ENCODE measurements at places on chromosomes 4 and X.
A peak's percentile ranks its signal among the peaks of the same experiment; 100 is the strongest.

DNA sequence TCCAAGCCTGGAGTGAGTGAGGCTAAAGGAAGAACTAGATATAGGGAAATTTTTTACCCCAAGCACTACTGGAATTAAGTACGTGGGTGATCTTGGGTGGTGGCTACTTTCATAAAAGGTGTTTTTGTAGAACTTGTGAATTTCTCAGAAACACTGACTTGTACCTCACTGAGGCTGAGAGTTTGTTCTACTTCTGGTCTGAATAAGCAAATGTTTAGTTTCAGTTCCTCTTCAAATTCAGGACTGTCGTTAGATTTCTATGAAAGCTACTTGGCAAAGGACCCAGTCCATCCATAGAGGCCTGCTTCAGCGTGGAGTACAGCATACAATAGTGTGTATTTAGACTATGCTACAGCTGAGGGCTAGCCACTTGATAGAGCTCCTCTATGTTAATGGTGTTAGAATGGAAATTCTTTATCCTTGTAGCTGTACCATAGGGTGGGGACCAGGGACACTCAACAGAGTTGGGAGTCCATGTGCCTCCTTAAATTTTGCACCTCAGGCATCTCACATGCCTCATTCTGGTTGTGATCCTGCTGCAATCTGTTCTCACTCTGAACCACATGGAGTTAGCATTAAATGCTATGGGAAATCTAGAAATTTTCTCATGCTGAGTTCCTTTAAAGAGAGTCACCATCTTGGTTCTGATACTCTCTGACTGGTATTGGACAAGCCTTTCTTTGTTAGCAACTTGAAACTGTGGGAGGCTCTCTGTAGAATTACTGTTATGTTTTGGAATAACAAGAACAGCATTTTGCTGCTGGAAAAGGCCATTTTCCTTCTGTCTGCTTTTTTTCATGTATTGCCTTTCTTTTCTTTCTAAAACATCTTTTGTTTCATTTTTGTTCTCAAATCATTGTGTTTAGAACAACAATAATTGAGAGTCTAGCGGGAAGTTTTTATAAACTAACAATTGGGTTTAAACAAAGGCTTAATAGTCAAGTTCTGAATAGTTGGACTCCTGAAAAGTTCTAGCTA lies 86.8 kb downstream of the PDGFRA start:
- DNase-seq, result no peak

GRCh38 chrX:54695231-54695630 lies 102.8 kb downstream of the ITIH6 start:
- no peak for DNase-seq

GRCh38 chr4:85790582-85790981 lies 315.6 kb downstream of the ARHGAP24 start:
- peak; percentile 93 for DNase-seq

GRCh38 chr4:147596981-147597380 lies 20.2 kb upstream of the TMEM184C start:
- peak; percentile 45 for DNase-seq

DNA sequence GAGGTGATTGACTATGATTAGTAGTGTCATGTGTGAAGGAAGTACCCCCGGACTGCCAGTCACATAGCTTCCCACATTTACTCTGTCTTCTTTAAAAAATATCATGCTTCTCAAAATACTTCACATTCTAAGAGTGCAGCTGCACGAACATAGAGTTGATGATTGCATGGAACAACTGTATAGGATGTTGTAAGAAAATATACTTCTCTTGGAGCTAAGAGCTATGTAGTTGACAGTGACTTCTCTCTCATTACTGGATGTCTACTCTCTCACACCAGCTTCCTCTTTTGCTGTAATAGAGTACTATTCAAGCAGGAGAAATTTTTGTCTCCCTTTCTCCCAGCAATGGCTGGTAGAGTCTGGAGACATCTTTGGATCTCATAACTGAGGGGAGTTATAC lies 99.4 kb upstream of the PUDP start:
- no peak for DNase-seq

DNA sequence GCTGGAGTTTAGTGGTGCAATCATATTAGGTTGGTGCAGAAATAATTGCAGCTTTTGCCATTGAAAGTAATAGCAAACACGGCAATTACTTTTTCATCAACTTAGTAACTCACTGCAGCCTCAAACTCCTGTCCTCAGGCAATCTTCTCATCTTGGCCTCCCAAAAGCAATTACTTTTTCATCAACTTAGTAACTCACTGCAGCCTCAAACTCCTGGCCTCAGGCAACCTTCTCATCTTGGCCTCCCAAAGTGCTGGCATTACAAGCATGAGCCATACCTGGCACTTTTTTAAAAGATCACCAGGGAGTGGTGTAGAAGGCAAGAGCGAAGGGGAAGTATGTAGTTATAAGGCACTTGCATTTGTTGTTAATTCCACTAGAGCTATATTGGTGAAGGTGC lies 491.1 kb upstream of the ADGRL3 start:
- no peak for DNase-seq

GRCh38 chr4:175273995-175274753 lies 356.0 kb downstream of the ADAM29 start:
- no peak for DNase-seq

DNA sequence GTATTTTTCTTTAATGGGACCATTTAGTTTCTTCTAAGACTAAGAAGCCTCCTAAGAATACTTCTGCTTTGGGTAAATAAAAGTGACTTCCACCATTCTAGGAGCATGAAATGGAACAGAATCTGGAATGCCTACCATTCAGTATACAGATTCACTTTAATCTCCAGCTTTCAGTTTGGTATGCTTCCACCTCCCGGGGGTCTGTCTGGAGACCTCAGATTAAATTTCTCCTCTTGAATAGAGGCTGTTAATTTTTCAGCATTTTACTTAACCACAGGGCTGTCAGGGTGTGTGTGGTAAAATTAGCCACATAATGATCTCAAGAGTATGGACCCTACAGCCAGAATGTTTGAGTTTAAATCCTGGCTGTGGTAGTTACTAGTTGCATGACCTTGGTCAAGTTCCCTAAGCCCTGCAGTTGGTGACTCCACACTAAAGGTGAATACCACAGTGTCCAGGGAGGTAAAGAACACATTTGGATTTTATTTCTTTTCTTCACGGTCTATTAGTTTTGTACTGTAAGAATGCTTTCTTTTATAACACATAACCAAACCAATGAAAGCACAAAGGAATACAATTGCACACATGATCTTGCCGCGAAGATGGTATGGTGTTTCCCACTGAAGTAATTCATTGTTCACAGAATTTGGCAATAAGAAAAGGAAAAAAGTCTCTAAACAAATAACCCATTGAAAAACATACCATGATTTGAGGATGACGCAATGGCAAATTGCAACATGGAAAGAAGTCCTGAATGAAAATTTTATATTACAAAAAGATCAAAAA lies 37.3 kb upstream of the TRIM2 start:
- DNase-seq, result no peak

DNA sequence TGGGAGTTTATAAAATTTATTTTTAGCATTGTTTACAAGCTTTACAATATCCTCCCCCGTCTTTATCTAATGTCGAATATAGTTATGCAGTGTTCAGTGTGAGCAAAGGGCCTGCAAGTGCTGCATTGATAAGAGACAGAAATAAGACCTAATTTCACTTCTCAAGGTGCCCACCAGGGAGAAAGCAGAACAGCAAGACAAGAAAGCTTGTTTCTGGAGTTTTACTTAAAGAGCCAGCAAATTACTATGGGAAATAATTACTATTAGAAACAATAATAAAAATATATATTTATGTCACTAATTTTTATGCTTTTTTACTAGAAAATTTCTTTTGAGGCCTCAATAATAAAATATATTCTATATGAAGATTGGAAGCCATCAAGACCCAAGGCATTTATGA lies 2677.7 kb downstream of the ARAP2 start:
- no peak for DNase-seq

GRCh38 chr4:39032218-39033085 lies at the start of gene TMEM156:
TSS of gene TMEM156 (minus strand) at chr4:39032409. CDS start at chr4:39032313, 96 bp downstream.
- no peak for DNase-seq

GRCh38 chrX:143429811-143430210 lies 87.5 kb downstream of the SPANXN3 start:
- no peak for DNase-seq
